ENCODE measurements at places on chromosomes 5 and 9. TPM values are rescaled to one million over a fixed set of nuclear protein-coding genes. Genes with fewer than 3 reads are reported as not detected.

SPIN1 gene
- total RNA-seq = 81.2 TPM

GDA gene
- not detected for total RNA-seq

ZNF454 gene
- 2.2 TPM for total RNA-seq

ATOSB gene
- 30.2 TPM for total RNA-seq

HEXB gene
- 156 TPM for total RNA-seq

TLE4 gene
- total RNA-seq = 44.1 TPM

EIF4E1B gene
- total RNA-seq = not detected

POC5 gene
- 18.4 TPM for total RNA-seq

OLFML2A gene
- 5.4 TPM for total RNA-seq

MYOZ3 gene
- total RNA-seq = 0.81 TPM

PDE6A gene
- not detected for total RNA-seq

CRB2 gene
- not detected for total RNA-seq

GKAP1 gene
- 6.2 TPM for total RNA-seq

LCN6 gene
- total RNA-seq = 25.3 TPM

ZFP2 gene
- 2.2 TPM for total RNA-seq

ADGRV1 gene
- not detected for total RNA-seq

FGD3 gene
- total RNA-seq = 9.9 TPM

C7 gene
- 99.5 TPM for total RNA-seq

ACOT12 gene
- not detected for total RNA-seq

TLX3 gene
- not detected for total RNA-seq

PRRX2 gene
- total RNA-seq = 42.0 TPM

STRBP gene
- 3.3 TPM for total RNA-seq

Data from thoracic aorta (tissue), 2 donors.